ENCODE measurements at places on chromosomes 1 and 21. TPM values are rescaled to one million over a fixed set of nuclear protein-coding genes. Genes with fewer than 3 reads are reported as not detected.

DNA sequence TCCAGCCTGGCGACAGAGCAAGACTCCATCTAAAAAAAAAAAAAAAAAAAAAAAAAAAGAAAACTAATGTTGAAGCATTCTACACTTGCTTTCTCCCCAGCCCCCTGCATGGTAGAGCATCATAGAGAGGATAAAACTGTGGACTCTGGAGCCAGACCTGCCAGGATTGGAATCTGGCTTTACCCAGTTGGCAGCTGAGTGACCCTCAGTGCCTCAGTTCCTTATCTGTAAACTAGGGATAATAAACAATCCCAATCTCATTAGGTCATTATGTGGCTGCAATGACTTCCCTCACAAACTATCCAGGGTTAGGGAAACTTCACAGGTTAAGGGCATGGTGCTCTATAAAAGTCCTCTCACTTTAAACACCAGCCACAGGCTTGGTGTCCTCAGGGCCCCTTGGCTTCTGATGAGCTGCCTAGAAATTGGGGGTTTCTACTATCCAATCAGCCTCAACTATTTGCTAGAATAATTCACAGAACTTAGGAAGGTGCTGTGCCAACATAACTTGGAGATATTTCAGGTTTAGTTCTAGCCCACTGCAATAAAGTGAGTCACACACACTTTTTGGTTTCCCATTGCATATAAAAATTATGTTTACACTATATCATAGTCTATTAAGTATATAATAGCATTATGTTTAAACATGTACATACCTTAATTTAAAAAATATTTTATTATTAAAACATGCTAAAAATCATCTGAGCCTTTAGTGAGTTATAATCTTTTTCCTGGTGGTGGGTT is 180.5 kb upstream of the B3GALT2 start:
- DNase-seq: no peak

The ACTL8 gene
- polyA plus RNA-seq: 0.07 TPM

- DNase-seq: no peak
Measured at GRCh38 chr1:245465666-245466065, 310.9 kb downstream of the KIF26B start.

- no peak for DNase-seq
Measured at GRCh38 chr21:41743321-41744027, 23.4 kb downstream of the RIPK4 start.

- no peak for DNase-seq
Measured at GRCh38 chr1:34362949-34363348, 186.2 kb downstream of the C1orf94 start.

DNA sequence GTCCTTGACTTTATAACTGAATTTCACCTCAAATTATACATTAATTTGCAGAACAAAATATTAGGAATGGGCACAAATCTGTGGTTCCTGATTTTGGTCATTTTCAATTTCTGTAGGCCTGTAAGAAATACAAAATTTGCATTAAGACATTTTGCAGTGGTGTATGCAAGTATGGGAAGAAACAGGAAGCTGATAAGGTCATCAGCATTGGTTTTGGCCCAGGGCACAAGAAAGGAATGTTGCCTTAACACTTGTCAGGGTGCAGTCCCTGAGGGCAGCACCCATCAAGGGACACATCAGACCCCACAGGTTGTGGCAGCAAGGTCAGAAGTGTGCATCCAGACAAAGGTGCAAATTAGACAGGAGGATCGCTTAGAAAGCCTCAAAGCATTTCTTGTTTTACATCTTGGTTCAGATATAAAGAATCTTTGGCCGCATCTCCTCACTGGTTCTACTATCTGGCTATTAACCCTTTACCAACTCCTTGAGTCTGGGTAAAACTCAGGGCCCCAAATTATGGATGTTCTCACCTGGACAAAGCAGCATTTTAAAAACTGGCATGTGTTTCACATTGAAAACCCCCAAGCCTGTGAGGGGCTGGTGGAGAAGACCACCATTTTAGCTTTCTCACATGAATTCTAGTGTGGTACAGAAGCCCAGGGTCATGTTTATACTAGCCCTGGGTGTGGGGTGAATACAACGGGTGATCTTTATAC is 182.4 kb downstream of the CDC7 start:
- no peak for DNase-seq

The CR1 gene
- polyA plus RNA-seq: not detected

The CFHR1 gene
- polyA plus RNA-seq: 0.33 TPM

All from BJ (cell line).